ENCODE measurements at places on chromosomes 5 and 9.

DNA sequence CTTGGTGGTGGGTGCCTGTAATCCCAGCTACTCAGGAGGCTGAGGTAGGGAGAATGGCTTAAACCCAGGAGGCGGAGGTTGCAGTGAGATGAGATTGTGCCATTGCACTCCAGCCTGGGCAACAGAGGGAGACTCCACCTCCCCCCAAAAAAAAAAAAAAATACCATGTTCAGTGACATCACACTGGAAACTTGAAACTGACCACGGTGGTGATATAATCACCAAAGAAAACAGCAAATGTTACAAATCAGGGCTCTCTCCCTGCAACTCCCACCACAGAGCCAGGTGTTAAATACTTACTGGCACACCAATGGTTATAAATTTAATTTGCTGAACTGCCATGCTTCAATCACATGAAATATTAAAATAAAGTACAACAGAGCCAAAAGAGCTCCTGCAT, 81.4 kb downstream of the ZNF608 start:
- DNase-seq: peak; percentile 64

DNA sequence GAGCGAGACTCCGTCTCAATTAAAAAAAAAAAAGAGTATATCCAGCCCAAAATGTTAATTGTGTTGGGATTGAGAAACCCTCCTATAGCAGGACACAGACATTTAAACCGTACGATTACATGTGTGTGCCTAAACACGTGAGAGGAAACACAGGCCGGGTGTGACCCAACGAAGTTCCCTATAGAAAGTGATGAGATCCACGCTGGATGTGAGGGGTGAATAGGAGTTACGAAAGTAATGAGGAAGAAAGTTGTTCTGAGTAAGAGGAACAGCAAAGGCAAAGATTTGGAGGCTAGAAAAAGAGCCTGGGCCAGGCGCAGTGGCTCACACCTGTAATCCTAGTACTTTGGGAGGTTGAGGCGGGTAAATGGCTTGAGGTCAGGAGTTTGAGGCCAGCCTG, 13.6 kb downstream of the NAIF1 start:
- DNase-seq: no peak

GRCh38 chr5:149418910-149419531, 39.9 kb upstream of the IL17B start:
- no peak for DNase-seq

GRCh38 chr5:122653087-122654017, 121.5 kb upstream of the SNX2 start:
- peak; percentile 8 for DNase-seq
